Neural progenitor cell (in vitro differentiated cells): ENCODE measurements at places on chromosomes 1 and 21.

DNA sequence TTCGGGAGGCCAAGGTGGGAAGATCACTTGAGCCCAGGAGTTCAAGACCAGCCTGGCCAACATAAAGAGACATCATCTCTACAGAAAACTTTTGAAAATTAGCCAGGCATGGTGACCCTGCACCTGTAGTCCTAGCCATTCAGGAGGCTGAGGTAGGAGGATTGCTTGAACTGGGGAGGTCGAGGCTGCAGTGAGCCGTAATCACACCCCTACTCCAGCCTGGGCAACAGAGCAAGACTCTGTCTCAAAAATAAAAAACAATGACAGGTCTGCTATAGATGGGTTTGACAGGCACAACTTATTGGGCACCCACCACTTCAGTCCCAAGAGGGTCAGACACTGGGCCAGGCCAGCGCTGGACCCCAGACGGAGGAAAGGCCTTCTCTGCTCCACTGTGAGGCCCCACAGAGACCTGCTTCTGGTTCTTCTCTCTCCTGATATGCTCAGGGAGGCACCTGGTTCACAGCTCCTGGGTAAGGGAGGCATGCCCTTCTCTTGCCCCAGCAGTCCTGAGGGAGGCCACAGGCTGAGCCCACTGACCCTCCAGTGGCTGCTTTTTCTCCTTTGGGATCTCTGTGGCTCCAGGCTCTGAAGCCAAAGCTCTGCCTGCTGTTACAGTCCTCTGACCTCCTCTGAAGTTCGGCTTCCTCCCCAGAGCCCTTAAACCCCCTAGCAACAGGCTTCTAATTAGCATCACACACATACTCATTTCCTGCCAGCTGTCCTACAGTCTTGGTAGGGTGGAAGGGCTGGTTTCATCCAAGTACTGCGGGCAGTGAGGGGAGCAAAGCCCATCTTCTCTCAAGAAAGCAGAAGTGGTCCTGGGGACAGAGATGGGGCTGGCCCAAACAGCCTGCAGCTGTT lies 14.4 kb downstream of the S100A16 start:
- no peak for DNase-seq

DNA sequence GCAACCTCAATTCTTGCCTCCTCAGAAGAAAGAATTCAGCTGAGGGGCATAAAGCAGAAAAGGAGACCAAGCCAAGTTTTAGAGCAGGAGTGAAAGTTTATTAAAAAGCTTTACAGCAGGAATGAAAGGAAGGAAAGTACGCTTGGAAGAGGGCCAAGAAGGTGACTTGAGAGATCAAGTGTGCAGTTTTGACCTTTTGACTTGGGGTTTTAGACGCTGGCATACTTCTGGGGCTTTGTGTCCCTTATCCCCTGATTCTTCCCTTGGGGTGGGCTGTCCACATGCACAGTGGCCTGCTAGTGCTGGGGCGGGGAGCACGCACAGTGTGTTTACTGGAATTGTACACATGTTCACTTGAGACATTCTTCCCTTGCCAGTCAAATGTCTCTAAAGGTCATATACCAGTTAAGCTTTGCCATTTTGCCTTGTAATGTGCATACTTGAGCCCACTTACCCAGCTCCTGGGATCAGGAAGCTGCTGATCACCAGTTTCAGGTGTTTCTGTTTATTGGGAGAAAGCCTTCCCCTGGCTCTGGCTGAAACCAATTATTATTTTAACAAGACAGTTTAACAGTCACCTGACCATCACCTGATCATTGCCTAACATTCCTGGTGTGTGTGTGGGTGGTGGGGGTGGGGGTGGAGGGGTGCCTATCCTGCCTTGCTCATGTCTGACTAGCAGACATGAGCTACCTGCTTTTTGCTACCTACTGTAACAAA lies 36.2 kb downstream of the UTP25 start:
- no peak for DNase-seq

DNA sequence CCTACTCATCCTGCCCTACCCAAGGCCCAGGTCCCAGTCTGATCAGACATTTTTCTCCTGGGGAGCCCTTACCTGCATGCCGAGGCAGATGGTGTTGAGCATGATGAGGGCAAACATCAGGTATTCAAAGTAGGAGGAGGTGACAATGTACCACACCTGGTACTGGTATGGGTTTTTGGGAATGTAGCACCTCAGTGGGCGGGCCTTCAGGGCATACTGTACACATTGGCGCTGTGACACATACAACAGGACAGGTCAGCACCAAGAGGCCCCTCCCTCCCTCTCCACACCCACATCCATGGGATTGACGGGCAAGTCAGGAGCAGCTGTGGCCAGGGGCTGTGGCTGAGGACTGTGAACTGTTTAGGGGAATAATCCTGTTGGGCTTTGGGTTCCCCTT lies 37.1 kb upstream of the KIF21B start:
- no peak for DNase-seq

DNA sequence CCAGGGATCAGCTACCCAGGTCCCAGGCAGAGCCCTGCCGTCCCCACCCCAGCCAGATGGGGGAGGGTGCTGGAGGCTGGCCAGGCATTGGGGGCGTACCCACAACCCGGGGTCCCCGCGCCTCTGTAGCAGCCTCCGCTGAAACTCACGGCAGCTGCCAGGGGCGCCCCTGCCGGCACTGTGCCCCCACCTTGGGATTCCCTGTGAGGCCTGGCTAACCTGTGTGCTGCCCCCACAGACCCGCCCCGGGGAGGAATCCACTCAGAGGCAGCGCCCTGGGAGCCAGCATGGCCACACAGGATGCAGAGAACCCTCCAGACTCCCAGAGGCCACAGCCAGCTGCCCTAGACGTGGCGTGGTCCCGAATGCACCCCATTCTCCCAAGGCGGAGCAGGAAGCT lies 3.8 kb downstream of the DVL1 start:
- DNase-seq = no peak

- DNase-seq = no peak
These were observed 7.4 kb upstream of the MIXL1 start for GRCh38 chr1:226216056-226216455.

DNA sequence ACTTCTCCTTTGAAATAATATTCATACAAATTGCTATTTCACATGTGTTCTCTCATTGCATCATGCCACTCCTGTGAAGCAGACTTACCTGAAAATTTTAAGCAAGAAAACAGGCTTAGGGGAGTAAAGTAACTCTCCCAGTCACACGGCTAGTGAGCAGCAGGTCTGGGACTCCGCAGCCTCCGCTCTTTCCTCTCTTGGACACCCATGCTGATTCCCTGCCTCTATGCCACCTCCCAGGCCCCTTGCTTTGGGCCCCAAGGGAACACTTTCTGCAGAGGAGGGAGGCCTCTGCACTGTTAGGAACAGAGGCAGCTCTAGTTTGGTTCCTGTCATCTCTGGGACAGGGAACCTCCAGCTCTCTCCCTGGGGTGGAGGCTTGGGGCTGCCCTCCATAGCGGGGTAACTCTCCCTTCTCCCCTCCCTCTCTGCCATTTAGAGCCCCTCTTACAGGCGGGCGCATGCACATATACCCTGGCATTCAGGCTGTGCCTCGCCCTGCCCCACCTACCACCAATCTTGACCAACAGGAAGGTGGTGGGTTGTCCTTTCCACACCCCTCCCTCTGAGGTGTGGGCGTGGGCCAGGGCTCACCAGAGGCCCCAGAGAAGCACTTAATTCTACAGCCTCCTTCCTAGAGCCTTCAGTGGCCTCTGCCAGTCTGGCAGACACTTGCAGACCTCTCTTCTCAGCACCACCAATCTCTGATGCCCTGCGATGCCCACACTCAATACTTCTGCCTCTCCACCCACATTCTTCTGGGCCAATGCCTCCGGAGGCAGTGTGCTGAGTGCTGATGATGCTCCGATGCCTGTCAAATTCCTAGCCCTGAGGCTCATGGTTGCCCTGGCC lies at the start of gene RXFP4:
TSS of gene RXFP4 (plus strand) at position 646 of the 852 bp plus-strand sequence. CDS start at position 718, 72 bp downstream.
- no peak for DNase-seq

DNA sequence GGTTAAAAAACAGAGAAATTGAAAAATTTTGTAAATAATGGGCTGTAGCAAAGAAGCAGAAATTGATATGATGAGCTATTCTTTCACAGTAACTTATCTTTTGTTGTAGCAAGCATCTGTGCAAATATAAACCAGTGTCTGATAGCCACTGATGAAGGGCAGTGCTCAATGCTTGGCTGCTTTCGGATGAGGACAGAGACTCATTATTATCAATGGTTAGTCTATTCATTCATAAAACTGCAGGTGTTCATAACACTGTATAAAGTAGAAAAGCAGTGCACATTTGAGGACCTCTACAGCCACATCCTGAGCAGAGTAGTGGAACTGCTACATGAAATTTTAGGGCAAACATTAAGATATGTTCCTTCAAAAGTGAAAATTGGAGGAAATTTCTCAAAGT lies 107.2 kb downstream of the FAF1 start:
- no peak for DNase-seq

GRCh38 chr1:36089393-36090121 lies 865 bp downstream of the ADPRS start:
- DNase-seq = peak; percentile 62

- no peak for DNase-seq
These were observed 106.4 kb downstream of the CTH start for GRCh38 chr1:70517444-70517843.

- DNase-seq = no peak
These were observed 60.0 kb upstream of the HMCN1 start for GRCh38 chr1:185674201-185674600.

DNA sequence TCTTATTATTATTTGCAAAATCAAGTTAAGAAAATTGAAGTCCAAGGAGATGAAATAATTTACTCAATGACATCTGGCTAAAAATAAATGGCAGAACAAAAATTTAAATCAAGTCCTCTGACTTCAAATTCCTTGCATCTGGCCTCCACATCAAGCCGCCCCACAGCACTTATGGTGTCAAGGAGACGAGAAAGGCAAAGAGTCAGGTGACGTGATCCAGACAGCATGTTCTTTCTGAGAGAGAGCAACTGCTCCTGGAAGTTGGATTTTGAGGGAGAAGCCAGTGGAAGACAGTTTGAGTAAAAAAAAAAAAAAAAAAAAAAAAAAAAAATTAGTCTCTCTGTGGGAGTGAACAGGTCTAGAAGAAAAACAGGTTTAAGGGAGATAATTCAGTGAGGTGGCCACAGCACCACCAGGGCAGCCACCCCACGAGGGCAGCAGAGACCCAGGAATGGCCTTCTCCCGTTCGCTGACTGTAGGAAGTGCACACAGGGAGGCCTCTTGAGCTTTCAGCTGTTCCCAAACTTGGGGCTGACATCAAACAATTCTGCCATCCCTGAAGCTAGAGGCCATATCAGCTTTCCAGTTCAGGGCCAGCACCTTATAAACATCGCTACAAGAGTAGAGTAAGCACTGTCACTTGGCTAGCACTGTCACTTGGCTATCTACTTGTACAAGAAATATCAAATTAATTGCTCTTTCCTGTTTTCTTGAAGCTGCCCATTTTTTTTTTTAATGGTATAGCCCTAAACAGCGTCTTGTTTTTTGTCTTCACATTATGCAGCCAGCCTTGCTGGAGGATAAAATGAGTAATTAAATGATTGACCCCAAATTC lies 7.8 kb downstream of the C1orf162 start:
- peak; percentile 79 for DNase-seq

DNA sequence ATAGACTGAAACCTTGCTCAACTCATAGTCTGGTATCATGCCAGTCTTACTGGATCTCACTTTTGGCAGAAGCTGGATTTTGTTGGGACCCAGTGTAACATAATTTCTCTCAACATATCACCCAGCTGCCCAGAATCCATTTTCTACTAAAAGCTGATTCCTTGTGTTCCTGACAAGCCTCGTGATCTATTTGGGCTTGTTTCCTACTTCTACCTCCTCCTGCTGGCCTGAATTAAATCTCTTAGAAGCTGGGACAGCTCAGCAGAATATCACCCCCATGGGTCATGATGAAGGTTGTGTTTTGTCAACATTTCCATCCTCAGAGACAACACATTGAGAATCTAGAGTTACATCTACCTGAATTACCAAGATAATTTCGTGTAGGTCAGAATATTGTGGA lies 7.7 kb downstream of the GOLT1A start:
- DNase-seq = no peak

- peak; percentile 43 for DNase-seq
These were observed 940 bp downstream of the SOX13 start for GRCh38 chr1:204073837-204074273.

DNA sequence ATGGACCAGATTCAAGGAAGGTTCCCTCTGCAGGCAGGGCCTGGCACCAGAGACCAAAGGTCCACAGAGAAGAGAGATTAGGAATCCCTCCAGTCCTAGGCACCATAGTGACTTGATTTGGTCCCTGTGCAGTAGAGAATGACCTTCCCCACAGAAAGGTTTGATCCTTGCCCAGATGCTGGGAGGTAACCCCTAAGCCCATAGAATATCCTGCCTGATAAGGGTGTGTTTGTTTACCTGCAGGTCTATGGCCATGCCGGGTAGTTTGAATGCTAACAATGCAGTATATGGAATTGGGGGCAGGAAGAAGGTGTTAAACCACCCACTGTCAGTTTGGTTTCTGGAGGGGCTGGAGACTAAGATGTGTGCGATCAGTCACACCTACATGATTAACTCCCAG lies 57.1 kb upstream of the NFASC start:
- no peak for DNase-seq

GRCh38 chr1:52996653-52997052 lies 65.4 kb upstream of the PODN start:
- DNase-seq = no peak

GRCh38 chr1:44436401-44437106 lies 31.5 kb downstream of the RNF220 start:
- no peak for DNase-seq

GRCh38 chr1:59309795-59310548 lies 13.1 kb downstream of the FGGY start:
- DNase-seq = no peak

DNA sequence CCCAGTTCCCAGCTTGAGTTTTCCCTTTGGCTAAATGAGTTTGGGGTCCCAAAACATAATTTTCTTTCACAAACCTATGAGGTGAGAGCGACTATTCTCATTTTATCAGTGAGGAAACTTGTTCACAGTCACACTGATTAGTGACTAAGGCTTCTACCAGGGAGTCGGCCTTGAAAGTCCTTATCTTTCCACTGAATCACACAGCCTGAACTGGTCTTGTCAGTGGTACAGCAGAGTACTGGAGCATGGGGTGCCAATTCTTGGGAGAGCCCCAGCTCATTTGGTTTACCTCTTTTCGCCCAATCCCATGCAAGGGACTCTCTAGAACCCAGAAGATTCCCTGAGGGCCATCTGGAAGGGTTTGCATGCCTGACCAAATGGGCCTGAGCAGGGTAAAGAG lies 16.9 kb downstream of the HSD3B2 start:
- no peak for DNase-seq

GRCh38 chr1:205318231-205318991 lies 3.1 kb downstream of the NUAK2 start:
- DNase-seq = peak; percentile 59

GRCh38 chr1:205229399-205229871 lies 1.7 kb downstream of the TMCC2 start:
- DNase-seq = peak; percentile 82

GRCh38 chr1:91120936-91121335 lies 99.1 kb upstream of the ZNF644 start:
- DNase-seq = no peak

DNA sequence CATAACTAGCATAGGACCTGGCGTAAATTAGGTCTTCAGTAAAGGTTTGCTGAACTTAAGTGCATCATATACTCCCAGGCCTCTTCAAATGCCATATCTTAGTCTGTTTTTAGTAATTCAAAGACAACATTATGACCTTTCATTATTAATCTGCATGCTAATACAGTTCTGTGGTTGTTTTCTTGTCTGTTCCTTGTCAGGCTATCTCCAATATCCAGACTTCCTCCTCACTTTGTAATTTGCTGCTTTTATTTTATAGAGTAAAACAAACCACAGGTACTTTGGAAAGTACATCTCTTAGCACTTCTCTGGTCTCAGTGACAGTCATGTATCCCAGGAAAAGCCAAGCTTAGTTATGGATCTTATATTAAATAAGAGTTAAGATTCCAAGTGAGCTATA lies 65.1 kb upstream of the BMP8A start:
- no peak for DNase-seq
